ENCODE measurements at places on chromosomes 7 and 10.

- DNase-seq = no peak
These were observed 18.7 kb downstream of the MIOS start for GRCh38 chr7:7585241-7585928.

DNA sequence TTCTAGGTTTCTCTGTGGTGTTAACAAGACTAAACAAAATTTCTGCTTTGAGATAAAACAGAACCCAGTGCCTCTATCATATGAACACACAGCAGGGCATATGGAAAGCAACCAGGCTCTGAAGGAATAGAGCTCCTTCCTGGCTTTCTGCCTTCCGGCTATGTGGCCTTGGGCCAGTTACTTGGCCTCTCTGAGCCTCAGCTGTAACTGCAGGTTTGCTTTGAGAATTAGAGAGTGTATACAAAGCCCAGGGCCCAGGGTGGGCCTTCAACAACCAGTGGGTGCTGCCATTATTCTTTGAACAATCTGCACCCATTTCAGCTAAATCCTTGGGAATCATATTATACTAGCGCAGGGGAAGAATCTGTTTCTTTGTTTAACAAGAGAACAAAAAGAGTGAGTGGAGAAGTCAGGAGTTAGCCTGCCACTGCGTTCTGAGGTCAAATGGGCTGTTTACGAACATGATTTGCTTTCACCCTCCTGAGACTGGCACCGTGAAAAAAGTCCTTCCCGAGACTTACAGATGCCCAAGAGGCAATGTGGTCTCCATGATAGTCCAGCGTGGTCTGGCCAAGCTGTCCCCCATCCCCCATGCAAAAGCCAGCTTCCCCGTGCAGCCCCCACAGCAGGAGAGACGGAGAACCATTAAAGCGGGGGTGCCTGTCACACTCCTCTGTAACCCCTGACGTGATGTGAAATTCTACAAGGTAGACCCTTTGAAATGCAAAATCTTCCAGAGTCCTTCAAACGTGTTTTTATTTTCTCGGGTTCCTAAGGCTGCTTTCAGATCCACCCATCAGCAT, 4.9 kb downstream of the FAM53B start:
- DNase-seq = no peak

- DNase-seq = no peak
These were observed 94.3 kb downstream of the IQUB start for GRCh38 chr7:123440101-123440548.

DNA sequence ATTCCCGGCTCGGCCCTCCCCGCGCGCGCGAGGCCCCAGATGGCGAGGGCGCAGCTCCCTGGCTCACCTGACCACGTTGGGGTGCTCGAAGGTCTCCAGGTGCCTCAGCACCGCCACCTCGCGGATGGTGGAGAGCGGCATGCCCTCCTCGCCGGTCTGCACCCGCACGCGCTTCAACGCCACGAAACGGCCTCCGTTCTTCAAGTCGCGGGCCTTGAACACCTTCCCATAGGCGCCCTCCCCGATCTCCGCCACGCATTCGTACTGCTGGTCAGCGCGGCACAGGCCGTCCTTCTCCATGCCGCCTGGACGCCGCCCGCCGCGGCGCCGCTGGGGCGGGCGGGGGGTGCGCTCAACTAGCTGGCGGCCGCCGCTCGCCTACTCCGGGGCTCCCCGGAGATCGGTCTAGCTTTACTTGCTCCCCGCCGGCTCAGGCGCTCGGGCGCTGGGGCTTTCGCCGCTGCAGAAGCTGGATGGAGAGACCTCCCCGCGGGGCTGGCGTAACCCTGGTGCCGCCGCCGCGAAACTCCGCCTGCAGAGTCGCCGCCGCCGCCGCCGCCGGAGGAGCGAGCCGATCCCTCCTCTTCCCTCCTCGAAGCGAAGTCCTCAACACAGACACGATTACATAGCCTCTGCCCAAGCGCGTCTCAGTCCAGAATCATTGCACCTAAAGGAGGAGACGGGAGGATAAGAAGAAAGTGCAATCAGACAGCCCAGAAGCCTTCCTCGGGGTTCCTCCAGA, 3.2 kb downstream of the CDK6 start:
- peak; percentile 87 for DNase-seq

DNA sequence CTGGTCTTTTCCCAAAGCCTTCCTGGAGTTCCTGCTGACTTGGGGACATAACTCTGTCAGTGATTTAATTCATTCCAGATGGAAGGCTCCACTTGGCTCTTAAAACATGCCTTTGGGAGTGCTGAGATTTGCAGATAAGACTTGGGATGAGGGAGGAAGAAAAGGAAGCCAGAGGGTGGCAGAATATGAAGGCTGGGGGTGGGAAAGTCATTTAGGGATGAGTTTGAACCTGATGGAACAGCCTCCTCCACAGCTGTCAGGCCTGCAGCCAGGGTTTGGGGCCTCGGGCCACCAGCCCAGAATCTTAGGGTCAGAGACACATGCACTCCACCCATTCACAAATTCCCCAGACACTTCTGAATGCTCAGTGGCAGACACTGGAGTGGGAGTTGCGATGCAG, 28.4 kb upstream of the EIF5AL1 start:
- DNase-seq = no peak

GRCh38 chr7:73628504-73628903, 4.2 kb upstream of the MLXIPL start:
- DNase-seq = no peak

- no peak for DNase-seq
These were observed 4.3 kb downstream of the NOC3L start for GRCh38 chr10:94358480-94358879.

GRCh38 chr10:69751214-69751613, 50.5 kb upstream of the COL13A1 start:
- no peak for DNase-seq

- DNase-seq = no peak
These were observed 34.2 kb downstream of the FIGNL1 start for GRCh38 chr7:50415844-50416364.

DNA sequence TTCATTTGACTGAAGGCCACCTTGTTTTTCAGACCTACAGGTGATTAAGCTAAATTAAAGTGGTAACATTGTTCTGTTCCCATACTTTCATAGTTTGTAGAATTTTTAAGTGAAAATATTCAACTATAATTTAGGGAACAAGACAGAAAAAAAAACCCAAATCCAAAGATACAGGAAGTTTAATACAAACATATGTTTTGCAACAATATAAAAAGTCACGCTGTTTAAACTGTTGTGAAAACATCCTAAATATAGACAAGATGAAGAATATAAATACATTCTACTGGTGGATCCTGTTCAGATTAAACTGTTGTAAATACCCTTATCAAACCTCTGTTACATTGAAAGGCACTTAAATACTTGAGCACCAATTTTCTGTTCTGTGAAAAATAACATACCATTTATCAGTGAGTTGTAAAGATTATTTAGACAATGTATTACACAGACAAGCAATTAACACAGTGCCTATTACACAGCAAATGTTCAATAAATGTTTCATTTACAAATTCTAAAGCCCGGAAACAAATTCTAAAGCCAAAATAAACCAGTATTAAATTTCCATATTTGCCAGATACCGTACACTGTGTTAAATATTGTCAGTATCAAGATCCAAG, 14.2 kb downstream of the ASZ1 start:
- DNase-seq = no peak

DNA sequence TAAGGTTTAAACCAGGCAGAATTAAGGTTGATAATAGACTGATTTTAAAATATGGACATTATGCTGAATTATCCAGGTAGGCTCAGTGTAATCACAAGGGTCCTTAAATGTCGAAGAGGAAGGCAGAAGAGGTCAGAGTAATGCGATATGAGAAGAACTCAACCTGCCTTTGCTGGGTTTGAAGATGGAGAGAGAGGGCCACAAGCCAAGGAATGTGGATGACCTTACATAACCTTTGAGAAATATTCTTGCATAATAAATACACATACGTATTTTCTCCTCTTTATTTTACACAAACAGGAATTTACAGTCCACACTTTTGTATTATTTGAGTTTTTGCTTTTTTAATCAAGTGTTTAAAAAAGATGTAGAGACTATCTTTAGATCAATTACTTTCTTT, 88.5 kb downstream of the ST7 start:
- no peak for DNase-seq

All from stimulated activated CD4-positive, alpha-beta T cell treated with anti-CD3 and anti-CD28 coated beads, Interleukin-15, amount 100 ng/mL, for 48 hours (primary cell).